ENCODE measurements at places on chromosomes 13 and 19.

GRCh38 chr13:95754069-95754468, 77.1 kb downstream of the DNAJC3 start:
- H3K27ac ChIP-seq: no peak overlapping the region
- no peak for DNase-seq
- no peak overlapping the region for H3K4me3 ChIP-seq
- no peaks in the 10 kb centered on the region for H3K27me3 ChIP-seq
- H3K36me3 ChIP-seq: peaks cover 27% of the 10 kb centered on the region

GRCh38 chr13:110187641-110188161, 119.3 kb downstream of the COL4A1 start:
- H3K36me3 ChIP-seq: no peaks in the 10 kb centered on the region
- no peaks in the 10 kb centered on the region for H3K4me1 ChIP-seq

GRCh38 chr13:22893204-22893603, 287.6 kb upstream of the SGCG start:
- peaks cover 1% of the 10 kb centered on the region for H3K36me3 ChIP-seq
- DNase-seq: no peak
- H3K4me3 ChIP-seq: no peak overlapping the region
- no peak overlapping the region for H3K27ac ChIP-seq

DNA sequence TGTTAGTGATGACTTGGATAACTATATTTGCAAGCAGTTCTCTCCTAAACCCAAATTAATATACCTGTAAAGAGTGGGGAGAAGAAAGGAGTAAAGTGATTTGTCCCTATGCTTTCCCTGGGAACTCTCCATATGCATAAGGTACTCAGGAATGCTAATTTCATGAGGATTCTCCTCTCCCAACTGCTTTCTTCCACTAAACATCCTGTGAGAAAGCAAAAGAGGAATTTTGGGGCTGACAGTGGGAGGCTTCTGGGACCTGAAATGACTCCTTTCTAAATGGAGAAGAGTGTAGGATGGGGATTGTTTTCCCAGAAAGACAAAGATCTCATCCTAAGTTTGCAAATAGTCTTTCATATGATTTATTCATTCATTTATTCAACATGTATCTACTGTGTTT, 250.5 kb downstream of the TDRD3 start:
- H3K4me1 ChIP-seq: peaks cover 2% of the 10 kb centered on the region
- no peak overlapping the region for H3K4me3 ChIP-seq
- no peak overlapping the region for H3K27ac ChIP-seq

GRCh38 chr13:42788601-42789000, 7.2 kb downstream of the FAM216B start:
- no peaks in the 10 kb centered on the region for H3K27me3 ChIP-seq
- no peak overlapping the region for H3K27ac ChIP-seq
- H3K4me1 ChIP-seq: no peaks in the 10 kb centered on the region

GRCh38 chr19:14015524-14016035, 9.5 kb upstream of the RFX1 start:
- peaks cover 32% of the 10 kb centered on the region for H3K4me1 ChIP-seq
- no peaks in the 10 kb centered on the region for H3K27me3 ChIP-seq
- peak overlapping the region; percentile 34 for H3K27ac ChIP-seq
- no peaks in the 10 kb centered on the region for H3K36me3 ChIP-seq
- H3K4me3 ChIP-seq: peak overlapping the region; percentile 14

DNA sequence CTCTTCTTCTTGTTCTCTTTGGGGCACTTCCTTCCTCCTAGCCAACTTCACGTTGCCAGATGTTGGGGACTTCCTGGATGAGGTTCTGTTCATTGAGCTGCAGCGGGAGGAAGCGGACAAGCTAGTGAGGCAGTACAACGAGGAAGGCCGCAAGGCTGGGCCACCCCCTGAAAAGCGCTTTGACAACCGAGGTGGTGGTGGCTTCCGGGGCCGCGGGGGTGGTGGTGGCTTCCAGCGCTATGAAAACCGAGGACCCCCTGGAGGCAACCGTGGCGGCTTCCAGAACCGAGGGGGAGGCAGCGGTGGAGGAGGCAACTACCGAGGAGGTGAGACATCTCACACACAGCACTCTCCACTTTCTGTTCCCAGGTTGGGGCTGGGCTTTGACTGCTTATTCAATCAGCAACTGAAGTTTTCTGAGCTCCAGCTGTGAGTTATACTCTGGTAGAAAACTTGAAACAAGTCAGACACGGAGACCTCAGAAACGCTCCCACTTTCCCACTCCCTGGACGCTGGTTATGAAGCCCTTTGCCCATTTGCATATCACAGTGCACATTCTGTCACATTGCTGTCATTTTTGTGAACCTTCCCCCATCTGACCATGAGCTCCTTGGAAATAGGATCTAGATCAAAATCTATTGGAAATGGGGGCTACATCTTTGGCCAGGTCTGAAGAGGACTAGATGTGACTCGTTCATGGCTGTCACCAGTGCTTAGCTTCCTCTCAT, 7.2 kb upstream of the CCDC97 start:
- peak overlapping the region; percentile 37 for H3K4me3 ChIP-seq
- H3K27ac ChIP-seq: peak overlapping the region; percentile 88
- peak; percentile 47 for DNase-seq
- H3K36me3 ChIP-seq: peaks cover 52% of the 10 kb centered on the region

GRCh38 chr19:39474139-39474620, 6.5 kb upstream of the TIMM50 start:
- H3K36me3 ChIP-seq: peaks cover 55% of the 10 kb centered on the region
- H3K4me1 ChIP-seq: peaks cover 8% of the 10 kb centered on the region
- H3K27ac ChIP-seq: peak overlapping the region; percentile 28
- H3K27me3 ChIP-seq: no peaks in the 10 kb centered on the region
- DNase-seq: peak; percentile 43

- H3K36me3 ChIP-seq: peaks cover 32% of the 10 kb centered on the region
- no peak for DNase-seq
- no peaks in the 10 kb centered on the region for H3K27me3 ChIP-seq
- peaks cover 42% of the 10 kb centered on the region for H3K4me1 ChIP-seq
- no peak overlapping the region for H3K4me3 ChIP-seq
- H3K27ac ChIP-seq: no peak overlapping the region
Measured at GRCh38 chr19:18465964-18466339, 28.0 kb upstream of the ISYNA1 start.

- no peak for DNase-seq
- H3K27me3 ChIP-seq: no peaks in the 10 kb centered on the region
- peaks cover 2% of the 10 kb centered on the region for H3K36me3 ChIP-seq
- H3K27ac ChIP-seq: peak overlapping the region; percentile 20
Measured at GRCh38 chr19:49570997-49571676, 9.2 kb downstream of the NOSIP start.

DNA sequence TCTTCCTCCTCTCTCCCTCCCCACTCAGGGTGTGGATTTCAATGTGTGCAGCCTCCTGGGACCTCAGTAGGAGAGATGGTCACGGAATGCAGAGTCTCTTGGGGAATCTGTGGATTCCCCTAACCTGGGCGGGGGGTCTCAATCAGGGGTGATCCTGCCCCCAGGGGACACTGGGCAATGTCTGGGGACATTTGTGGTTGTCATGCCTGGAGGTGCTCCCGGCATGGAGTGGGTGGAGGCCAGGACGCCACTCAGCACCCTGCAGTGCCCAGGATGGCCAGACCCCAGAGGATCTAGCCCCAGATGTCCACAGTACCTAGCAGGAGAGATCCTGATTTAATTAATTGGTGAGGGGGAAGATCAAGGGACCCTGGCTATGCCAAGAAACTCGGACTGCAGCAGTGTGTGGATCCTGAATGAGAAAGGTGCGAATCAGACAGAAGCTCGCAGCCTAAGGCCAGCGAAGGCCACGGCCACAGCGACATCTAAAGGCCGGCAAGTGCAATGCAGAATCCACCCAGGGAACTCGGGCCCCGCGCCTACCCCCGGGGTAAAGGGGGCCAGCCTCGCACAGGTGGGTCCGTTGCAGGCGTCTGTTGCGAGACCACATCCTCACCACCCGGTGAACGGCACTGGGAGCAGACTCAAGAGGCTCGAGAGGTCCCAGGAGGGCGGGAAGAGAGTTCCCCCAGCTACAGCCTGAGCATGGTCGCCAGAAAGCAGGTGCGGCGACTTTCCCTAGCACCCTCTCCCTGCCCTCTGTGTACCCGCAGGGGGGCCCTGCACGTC, 88.8 kb downstream of the GNG7 start:
- H3K4me3 ChIP-seq: peak overlapping the region; percentile 75
- peak; percentile 67 for DNase-seq
- H3K36me3 ChIP-seq: peaks cover 6% of the 10 kb centered on the region
- H3K4me1 ChIP-seq: peaks cover 62% of the 10 kb centered on the region
- no peaks in the 10 kb centered on the region for H3K27me3 ChIP-seq

DNA sequence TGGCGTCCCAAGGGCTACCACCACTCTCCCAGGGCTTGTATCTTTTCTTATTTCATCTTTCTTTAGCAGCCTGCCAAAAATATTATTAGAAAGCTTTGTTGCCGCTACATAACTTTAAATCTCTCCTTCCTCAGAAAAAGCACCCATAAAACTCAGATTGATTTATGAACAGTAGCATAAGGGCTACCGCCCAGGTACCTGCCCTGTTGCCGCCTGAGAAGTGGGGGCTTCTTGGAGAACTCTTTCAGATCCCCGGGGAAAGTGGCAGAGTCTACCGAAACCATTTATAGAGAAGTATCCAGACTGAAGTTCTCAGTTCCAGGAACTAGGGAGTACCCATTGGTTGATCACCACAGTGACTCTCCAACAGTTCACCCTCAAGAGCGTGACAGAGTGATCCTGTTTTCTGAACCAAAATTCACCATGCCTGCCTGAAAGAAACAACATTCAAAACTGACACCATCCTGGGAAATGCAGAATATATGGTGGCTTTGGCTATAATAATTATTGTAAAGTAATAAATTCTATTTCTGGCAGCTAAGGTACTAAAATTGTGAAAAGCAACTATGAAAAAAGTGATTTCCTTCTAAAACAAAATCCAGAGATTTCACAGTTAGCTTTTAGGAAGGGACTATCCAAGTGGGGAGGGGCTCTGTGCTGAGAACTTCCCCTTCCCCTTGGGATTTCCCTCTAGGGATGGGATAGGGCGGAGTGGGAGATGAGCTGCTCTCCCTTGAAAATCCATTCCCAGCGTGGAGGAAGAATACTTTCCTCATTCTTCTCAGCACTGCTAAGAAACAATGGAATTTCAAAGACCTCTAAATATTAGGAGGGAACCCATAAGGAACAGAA, 877 bp upstream of the N4BP2L1 start:
- peak overlapping the region; percentile 100 for H3K4me3 ChIP-seq
- H3K4me1 ChIP-seq: peaks cover 33% of the 10 kb centered on the region
- peak; percentile 49 for DNase-seq
- peak overlapping the region; percentile 100 for H3K27ac ChIP-seq
- H3K36me3 ChIP-seq: peaks cover 32% of the 10 kb centered on the region

DNA sequence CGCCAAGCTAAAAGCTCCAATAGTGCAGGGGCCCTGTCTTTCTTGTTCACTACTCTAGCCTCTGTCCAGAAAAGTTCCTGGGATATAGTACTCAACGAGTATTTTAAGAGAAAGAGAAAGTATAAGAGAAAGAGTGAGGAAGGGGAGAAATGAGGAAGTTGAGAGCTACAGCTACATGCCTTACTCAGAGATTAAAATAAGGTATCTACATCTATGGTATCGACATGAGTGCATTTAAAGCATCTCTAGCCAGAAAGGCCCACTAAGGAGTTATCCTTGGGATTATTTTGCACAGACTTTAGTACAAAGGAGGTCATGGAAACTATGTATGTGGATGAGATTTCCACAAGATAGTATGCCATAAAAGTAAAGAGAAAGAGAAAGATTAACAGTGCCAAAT, 28.5 kb downstream of the MYCBP2 start:
- H3K27ac ChIP-seq: peak overlapping the region; percentile 49
- H3K4me1 ChIP-seq: peaks cover 33% of the 10 kb centered on the region
- H3K36me3 ChIP-seq: peaks cover 34% of the 10 kb centered on the region
- peak overlapping the region; percentile 71 for H3K4me3 ChIP-seq
- H3K27me3 ChIP-seq: no peaks in the 10 kb centered on the region
- no peak for DNase-seq

DNA sequence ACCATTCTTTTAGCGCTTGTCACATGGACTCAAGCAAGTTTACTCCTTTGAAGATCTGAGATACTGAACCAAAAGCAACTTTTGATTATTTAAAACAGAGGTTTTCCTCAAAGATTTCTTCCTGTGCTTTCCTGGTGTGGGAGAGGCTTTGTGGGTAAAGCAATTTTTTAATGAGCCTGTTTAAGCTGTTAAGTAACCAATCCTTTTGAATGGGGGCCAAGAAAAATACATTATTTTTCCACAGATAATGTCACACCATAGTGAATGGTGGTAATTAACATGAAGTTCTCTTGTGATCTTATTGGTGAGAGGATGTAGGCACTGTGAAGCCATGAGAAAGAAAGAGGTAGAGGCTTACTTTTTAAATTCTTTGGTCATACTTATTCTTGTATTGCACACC, 55.8 kb upstream of the OBI1 start:
- H3K27ac ChIP-seq: no peak overlapping the region
- no peak for DNase-seq
- H3K27me3 ChIP-seq: no peaks in the 10 kb centered on the region

- H3K27me3 ChIP-seq: no peaks in the 10 kb centered on the region
- H3K27ac ChIP-seq: peak overlapping the region; percentile 99
- peaks cover 18% of the 10 kb centered on the region for H3K4me1 ChIP-seq
- peak overlapping the region; percentile 90 for H3K4me3 ChIP-seq
- peak; percentile 54 for DNase-seq
Measured at GRCh38 chr19:10603873-10604459, 16.9 kb upstream of the AP1M2 start.

- no peak overlapping the region for H3K4me3 ChIP-seq
- peaks cover 16% of the 10 kb centered on the region for H3K4me1 ChIP-seq
- H3K27ac ChIP-seq: no peak overlapping the region
- H3K36me3 ChIP-seq: no peaks in the 10 kb centered on the region
- H3K27me3 ChIP-seq: peaks cover 5% of the 10 kb centered on the region
Measured at GRCh38 chr19:8673276-8673891, 25.2 kb downstream of the ACTL9 start.

GRCh38 chr19:39518458-39518857, 3.5 kb downstream of the SELENOV start:
- H3K36me3 ChIP-seq: no peaks in the 10 kb centered on the region
- no peak overlapping the region for H3K4me3 ChIP-seq
- no peak for DNase-seq
- peaks cover 54% of the 10 kb centered on the region for H3K27me3 ChIP-seq
- H3K27ac ChIP-seq: no peak overlapping the region

DNA sequence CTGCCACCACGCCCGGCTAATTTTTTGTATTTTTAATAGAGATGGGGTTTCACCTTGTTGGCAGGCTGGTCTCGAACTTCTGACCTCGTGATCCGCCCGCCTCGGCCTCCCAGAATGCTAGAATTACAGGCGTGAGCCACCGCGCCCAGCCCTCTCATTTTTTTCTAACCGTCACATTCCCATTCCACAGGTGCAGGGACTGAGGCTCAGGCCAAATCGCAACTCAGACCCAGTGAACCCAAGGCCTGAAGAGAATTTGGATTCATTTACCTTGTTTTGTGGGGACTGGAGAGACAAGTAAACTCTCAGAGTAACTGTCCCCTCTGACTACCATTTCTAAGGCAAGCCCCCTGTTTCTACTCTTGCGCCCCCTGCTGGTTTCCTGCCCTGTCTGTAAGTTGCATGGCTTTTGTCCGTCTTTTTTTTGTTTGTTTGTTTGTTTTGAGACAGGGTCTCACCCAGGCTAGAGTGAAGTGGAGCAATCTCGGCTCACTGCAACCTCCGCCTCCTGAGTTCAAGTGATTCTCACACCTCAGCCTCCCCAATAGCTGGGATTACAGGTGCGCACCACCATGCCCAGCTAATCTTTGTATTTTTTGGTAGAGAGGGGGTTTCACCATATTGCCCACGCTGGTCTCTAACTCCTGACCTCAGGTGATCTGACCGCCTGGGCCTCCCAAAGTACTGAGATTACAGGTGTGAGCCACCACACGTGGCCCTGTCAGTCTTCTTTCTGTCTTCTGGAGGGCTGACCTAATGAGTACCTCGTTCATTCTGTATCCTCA, 2.3 kb upstream of the STRN4 start:
- no peaks in the 10 kb centered on the region for H3K27me3 ChIP-seq
- peaks cover 59% of the 10 kb centered on the region for H3K4me1 ChIP-seq
- peak; percentile 35 for DNase-seq
- peak overlapping the region; percentile 61 for H3K4me3 ChIP-seq
- peak overlapping the region; percentile 11 for H3K27ac ChIP-seq
- peaks cover 25% of the 10 kb centered on the region for H3K36me3 ChIP-seq

All from stimulated activated naive B cell treated with anti-CD40 and anti-IgM and Interleukin-4, amounts not matched to agents 10 μg/mL and 1 μg/mL and 100 μg/mL, for 72 hours (primary cell).